CD4-positive, alpha-beta T cell treated with Interleukin-12 subunit alpha and Interleukin-12 subunit beta, for 1 hour (primary cell): ENCODE measurements at places on chromosomes 3 and 15.

DNA sequence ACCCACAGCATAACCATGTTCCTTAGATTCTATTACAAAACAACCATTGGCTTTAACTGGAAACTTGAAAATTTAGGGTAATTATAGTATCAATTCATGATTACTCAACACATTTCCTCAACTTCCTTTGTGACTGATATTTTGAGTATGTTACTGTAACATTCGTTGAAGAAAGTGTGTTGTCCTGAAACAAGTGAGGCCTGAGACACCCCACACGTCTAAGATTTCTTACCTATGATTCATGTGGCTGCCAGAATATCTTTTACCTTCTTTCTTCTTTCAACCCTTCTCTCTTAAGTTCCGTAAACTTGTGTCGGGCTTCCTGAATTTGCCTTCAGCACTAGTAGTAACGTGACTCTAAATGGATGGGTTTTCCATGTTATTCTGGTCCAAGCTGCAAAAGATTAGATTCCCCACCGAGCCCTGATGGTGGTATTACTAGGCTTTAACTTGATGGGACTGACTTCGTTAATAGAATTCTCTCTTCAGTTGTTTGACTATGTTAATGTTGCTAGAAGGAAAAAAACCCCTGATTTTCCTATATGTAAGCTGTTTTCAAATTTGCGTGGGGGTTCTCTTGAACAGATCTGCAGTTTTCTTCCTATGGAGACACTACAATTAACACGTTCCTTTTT is 296.0 kb upstream of the ICE2 start:
- DNase-seq: no peak

- DNase-seq: no peak
These were observed 132.7 kb downstream of the SLC25A26 start for GRCh38 chr3:66353530-66353929.

- no peak for DNase-seq
These were observed 58.7 kb downstream of the SMAD3 start for GRCh38 chr15:67124111-67124510.

DNA sequence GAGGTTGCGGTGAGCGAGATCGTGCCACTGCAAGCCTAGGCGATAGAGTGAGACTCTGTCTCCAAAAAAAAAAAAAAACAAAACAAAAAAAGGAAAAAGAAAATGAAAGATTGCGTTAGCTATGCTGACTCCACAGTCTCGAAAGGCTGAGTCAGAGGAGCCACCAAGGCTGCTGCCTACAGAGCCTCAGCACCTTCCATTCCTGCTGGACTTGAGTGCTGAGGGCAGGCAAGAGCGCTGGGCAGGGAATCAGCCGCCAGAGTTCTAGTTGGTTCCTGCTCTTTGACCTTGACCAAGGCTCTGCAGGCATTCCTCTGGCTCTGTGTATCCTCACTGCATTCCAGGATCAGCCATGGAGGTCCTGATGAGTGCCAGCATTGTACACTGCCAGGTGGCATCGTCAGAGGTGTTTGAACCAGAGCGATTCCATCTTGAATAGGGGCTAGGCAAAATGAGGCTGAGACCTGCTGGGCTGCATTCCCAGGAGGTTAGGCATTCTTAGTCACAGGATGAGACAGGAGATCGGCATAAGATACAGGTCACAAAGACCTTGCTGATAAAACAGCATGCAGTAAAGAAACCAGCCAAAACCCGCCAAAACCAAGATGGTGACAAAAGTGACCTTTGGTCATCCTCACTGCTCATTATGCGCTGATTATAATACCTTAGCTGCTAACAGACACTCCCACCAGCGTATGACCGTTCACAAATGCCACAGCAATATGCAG is 5.9 kb downstream of the MESP2 start:
- DNase-seq: no peak

GRCh38 chr3:124415446-124415960 is 314.7 kb upstream of the UMPS start:
- DNase-seq: no peak

DNA sequence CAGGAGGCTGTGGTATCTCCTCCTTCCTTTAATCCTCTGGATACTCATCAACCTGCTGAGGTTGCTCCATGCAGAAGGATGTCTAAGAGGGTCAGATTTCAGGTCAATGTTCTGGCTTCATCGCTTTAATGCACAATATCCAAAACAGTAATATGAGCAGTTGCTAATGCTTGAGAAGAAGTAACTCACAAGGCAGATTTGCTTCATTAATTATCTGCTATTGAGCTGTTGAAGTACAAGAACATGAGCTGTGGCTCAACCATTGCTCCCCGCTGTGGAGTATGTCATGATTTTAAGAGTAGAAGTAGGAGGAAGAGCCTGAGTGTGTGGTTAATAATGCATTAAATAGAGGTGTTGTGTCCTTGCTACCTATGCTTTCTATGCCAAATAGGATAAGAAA is 1412.9 kb upstream of the ALCAM start:
- no peak for DNase-seq

GRCh38 chr15:77984446-77984861 is 93.1 kb downstream of the TBC1D2B start:
- DNase-seq: no peak

- DNase-seq: no peak
These were observed 92.1 kb upstream of the BHLHE40 start for GRCh38 chr3:4887177-4887576.

GRCh38 chr15:90550919-90551318 is 21.2 kb downstream of the CRTC3 start:
- DNase-seq: no peak

- DNase-seq: no peak
These were observed 233.6 kb downstream of the CHL1 start for GRCh38 chr3:430186-430585.

DNA sequence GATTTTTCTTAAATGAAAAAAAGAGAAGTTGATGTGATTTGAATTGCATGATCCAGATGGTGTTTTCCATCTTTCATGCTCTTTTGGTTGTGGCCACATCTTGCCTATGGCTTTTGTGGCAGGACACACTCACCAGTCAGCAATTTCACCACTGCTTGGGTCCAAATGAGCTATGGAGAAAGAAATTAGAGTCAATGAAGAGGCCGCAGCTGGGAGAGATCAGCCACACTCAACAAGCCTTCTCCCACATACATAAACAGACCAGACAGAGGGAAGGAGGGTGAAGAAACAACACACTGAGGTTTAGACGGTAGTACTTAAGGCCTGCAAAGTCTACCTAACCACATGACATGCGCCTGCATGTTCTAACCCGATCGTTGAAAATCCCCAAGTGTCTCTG is 110.7 kb upstream of the CDIN1 start:
- no peak for DNase-seq

- DNase-seq: peak; percentile 20
These were observed 86.1 kb downstream of the LIPC start for GRCh38 chr15:58517682-58518525.

GRCh38 chr15:48875241-48875960 is 2.5 kb upstream of the EID1 start:
- DNase-seq: no peak

GRCh38 chr3:134291319-134292254 is 40.9 kb upstream of the RYK start:
- DNase-seq: no peak

DNA sequence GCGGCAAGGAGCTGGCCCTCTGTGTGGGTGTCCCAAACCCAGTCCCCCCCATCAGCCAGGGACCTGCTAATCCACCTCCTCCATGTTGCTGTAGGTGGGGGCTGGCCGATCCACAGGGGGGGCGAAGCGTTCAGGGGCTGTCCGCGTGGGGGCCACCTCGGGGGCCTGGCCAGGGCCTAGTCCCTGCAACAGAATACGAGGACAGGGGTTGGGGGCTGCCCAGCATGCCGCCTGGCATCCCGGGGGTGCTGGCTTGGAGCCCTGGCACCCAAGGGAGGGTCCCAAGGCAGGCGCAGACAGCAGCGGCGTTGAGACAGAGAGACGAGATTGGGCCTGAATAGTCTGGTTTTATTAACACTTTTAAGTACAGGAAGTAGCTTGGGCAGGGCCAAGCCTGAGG is 3.8 kb upstream of the QARS1 start:
- DNase-seq: no peak

GRCh38 chr3:160374925-160375324 is 24.1 kb downstream of the IFT80 start:
- no peak for DNase-seq

GRCh38 chr3:16382845-16383244 is 117.8 kb downstream of the OXNAD1 start:
- DNase-seq: no peak

GRCh38 chr3:181554233-181554765 is 157.4 kb upstream of the SOX2 start:
- DNase-seq: no peak

DNA sequence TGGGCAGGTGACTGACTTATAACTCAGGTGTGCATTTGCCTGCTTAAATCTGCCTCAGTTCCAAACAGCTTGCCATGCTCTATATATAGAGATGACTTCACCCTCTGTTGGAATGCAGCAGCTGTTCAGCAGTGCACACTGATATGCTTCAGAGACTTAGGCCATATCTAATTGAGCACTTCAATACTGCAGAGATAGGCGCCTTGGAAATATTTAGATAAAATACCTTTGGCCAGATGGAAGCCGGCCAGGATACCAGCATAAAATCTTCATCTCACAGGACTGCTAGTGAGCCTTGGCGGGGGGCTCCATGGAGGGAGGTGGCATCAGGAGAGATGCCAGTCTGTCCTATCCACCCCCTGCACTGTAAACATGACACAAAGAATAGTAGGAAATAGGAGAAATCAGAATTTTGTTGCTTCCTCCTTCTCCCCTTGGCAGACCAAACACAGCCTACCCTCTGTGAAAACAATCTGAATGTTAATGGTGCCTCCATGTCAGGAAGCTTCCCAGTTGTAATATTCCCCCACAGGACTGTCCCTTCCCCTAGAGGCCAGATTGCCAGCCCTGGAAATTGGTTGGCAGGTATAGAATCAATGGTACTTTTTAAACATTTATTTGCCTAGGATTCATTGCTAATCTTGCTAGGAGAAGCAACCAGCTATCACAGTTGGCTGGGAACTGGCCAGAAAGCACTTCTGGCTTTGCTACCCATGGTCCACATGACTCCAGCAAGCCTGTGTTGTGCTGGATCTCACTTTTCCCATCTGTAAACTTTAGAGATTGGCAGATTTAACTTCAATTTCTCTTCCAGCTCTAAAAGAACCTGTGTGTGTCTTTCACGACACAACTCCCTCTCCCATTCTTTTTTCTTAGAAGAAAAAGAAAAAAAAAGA is 215.5 kb upstream of the KCNMB2 start:
- no peak for DNase-seq

GRCh38 chr3:124814620-124815421 is 72.3 kb downstream of the ITGB5 start:
- DNase-seq: no peak

GRCh38 chr15:93294896-93295295 is 205.9 kb upstream of the RGMA start:
- no peak for DNase-seq

- DNase-seq: no peak
These were observed 22.3 kb upstream of the ZBTB38 start for GRCh38 chr3:141346007-141346406.

DNA sequence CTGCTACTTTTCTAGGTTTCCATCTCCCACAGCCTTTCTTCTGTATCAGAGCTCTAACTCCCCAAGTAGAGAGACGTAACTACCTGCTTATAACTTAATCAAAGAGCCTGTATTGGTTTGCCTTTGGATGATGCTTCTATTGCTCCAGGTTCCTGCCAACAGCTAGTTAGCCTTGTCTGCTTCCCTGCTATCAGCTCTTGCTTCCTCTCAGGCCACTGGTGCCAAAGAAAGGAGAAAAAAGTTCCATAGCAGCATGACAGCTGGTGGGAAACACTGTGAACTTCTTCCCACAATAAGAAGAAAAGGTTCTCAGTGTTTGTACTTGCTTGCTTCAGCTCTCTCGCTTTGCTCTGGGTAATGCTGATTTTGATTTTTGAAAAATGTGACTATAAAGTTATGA is 206.6 kb downstream of the GBE1 start:
- DNase-seq: no peak

GRCh38 chr3:101096444-101096843 is 103.2 kb upstream of the ABI3BP start:
- no peak for DNase-seq

DNA sequence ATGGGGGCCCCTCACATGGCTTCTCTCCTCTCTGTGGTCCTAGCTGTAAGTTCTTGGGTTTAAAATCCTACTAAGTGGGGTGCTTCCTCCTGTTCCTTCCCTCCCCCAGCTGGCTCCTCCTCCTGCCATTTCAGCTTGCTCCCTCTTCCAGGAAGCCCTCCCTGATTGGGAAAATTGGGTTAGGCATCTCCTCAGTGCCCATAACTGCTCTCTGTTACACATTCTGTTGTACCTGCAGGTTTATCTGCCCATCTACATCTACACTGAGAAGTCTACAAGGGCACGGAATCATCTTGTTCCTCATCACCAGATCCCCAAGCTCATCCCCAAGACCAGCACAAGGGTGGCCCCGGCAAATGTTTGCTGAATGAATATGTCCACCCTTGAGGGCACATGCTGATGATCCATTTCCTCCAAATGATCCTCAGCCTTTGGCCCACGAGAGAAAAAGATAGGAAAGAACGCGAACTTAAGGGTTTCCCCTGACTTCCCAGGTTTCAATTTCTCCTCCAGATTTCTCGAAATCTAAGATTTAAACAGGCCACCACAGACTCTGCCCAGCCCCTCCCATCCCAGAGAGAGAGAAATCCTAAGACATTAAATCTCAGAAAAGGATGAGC is 3.9 kb downstream of the SEMA7A start:
- no peak for DNase-seq

DNA sequence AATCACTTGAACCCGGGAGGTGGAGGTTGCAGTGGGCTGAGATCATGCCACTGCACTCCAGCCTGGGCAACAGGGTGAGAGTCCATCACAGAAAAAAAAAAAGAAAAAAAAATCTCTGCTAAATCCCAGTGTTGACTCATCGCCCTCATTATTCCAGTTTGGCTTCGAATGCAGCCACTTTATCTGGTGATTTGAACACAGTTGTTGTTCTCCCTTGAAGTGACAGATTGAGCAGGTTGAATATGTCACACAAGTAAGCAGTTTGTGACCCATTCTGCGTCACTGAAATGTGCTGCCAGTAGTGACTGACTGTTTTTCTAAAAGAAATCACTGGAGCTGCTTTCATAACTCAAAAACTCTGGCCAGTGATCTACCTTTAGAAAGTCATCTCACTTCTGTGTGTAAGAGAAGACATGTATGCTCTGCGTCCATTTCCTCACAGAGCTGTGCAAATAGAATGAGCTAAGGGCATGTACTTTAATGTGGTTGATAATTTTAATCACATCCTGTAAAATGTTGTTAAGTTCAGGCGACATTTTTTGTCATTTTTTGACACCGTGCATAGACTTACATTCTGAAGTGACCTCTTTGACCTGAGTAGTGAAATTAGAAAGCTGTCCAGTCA is 12.5 kb downstream of the DOCK3 start:
- no peak for DNase-seq

DNA sequence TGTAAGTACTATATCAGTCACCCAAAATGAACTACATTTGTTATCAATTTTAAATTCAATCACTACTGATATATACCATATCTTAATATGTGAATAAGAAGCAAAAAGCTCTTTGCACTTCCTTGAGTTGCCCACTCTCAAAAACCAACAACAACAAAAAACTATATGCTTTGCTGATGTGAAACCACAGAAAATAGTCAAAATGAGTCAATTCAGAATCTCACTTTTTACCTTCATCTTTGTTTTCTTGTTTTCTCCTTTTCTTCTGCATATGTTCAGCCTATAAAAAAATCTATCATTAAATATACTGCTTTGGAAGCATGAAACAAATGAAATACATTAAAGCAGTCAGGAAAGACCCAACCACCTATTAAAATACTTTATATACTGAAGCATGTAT is 80.7 kb downstream of the UBR1 start:
- DNase-seq: no peak
